CD4-positive, alpha-beta memory T cell (primary cell): ENCODE measurements at places on chromosomes 7 and 10. TPM values are rescaled to one million over a fixed set of nuclear protein-coding genes. Genes with fewer than 3 reads are reported as not detected.

DNA sequence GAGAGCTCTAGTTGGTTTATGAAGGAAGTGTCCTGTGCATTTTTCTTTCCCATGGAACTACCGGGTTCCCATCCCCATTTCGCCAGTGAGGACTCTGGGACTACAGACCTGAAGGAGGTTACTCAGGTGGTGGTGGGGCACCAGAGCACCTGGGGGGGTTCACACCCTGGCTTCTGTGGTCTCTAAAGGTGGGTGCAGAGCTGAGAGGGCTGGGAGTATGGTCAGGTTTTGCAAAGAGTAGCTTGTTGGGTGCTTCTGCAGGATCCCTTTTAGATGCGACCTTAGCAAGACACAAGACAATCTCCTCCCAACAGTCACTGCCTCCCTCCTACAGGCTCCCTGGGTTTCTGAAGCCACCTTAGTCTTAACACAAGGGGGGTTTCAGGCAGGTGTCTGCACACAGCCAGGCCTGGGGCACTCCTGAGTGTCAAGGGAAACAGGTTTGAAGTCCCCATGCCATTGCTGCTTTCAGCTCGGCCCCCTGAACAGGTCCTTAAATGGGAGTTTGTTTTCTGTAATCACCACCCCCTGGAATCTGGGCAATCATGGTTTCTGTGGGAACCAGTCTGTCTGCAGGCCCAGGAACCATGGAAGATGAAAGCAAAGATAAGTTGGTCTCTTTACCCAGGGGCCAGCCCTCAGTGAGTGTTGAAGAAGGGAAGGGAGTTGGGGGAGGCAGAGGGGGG lies 9.9 kb upstream of the CXCL12 start:
- DNase-seq: no peak

The DNAJC12 gene
- total RNA-seq: not detected

- DNase-seq: no peak
These were observed 28.3 kb upstream of the GNA12 start for GRCh38 chr7:2872296-2872874.

The SORBS1 gene
- 0.67 TPM for total RNA-seq

The SH2D4B gene
- 0.17 TPM for total RNA-seq

The PRKAR1B gene
- 16.6 TPM for total RNA-seq

DNA sequence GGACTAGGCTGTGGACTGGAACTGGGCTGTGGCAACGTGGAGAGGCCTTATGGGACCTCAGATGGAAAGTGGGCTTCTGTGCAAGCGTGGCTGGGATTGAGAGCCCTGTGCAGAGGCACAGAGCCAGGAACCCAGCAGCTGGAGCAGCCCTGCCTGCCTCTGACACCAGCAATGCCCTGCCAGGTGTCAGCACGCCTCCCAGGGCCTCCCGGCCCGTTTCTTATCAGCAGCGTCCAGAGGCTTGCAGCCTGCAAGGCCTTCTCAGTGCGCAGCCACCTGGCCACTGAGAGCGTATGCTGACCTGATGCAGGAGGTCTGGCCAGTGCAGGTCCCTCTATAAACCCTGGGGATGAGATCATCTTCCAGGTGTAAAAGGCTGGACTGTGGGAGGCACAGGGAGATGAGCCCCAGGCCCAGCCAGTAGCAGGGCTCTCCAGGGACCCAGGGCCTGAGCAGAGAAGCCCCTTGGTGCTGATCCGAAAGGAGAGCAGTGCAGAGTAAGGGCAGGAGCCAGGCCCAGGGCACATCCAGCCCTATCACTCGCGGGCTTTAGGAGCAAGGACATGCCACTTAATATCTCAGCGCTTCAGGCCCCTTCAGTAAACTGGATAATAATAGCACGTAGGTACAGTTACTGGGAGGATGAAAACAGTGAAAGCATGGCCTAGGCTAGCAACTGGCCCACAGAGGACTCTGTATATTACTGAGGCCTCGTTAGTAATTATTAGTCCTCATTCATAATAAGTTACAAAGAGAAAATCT lies 38.8 kb upstream of the ANTXRL start:
- peak; percentile 4 for DNase-seq

The POLD2 gene
- total RNA-seq: 61.0 TPM

The STOX1 gene
- total RNA-seq: 0.35 TPM

The ATP6V0A4 gene
- total RNA-seq: not detected

The KLHDC10 gene
- 22.3 TPM for total RNA-seq

- no peak for DNase-seq
These were observed 64.2 kb downstream of the CFAP46 start for GRCh38 chr10:132878091-132878729.

DNA sequence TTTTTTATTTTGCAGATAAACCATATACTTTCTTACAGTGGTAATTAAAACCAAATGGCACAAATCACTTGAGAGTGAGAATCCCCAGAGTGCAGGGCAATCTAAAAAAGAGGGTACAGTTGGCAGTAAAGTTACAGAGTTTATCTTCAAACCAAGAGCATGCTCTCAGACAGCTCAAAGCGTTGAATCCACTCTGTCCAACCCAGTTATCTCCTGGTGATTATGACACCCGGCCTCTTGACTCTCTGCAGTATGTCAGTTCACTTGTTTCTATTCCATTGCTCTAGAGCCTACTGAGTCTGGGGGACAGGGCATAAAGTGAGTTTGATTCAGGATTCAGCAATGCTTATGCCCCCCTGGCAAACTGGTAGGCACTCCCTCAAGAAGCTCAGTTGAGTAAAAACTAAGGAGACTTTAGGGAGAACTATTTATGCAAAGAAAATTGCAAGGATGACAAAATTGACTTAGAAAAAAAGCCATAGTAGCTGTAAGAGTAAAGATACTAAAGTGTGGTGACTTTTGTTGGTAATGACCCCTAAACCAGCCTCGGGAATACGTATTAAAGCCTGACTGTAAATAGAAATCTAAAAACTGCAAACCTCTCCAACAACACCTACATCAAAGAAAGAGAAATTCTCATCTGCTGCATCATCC lies 55.5 kb downstream of the COL1A2 start:
- DNase-seq: no peak

DNA sequence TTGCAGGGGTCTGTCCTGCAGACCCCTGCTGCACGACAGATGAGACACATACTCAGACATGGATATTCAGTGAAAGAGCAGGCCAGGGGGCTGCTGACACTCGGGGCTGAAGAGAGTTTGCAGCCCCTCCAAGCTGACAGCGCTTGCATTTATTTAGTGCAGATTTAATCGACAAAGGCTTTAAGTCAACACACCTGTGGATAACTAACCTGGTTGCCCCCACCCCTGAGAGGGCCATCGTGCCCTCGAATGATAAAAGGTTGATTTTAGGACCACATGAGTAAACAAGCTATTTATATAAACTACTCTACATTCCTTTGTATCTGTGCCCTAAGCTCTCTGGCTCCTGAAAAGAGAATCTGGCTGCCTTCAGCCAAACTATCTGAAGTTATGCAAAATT lies 708.2 kb upstream of the LRRN3 start:
- DNase-seq: no peak

DNA sequence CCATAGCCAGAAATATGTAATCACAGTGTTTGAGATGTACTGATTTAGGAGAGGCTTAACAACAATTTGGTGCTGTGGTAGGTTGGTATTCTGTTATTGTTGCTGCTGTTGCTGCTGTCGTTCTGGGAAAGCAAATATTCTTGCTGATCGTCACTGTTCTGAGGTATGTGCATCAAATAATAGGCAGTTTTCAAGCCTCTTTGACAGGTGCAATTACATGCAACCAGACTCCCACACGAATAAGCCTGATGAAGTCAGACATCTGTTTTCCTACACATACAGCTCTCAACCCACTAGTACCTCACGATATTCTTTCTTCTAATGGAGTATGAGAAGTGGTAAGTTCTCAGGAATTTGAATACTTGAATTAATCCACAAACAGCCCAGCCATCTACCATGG lies 46.7 kb upstream of the NRG3 start:
- no peak for DNase-seq

DNA sequence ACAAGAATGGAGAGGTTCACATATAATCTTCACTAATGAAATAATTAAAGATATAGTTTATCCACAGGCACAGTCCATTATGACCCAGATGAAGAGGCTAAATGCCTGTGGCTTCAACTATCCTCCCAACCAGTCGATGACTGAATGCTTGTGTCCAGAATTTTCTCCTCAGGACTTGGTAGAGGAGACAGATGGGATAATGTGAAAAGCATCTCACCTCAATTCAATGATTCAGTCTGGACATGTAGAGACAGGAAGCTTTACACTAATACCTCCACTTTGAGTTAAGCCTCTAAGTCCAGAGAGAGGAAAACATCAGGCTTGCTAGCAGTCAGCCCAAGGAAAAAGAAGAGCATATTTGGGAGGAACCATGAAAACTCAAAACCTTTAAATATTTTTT lies 59.1 kb upstream of the COL1A2 start:
- no peak for DNase-seq

The FZD1 gene
- 0.08 TPM for total RNA-seq

The ACTR3C gene
- 17.8 TPM for total RNA-seq

The CALY gene
- 6.4 TPM for total RNA-seq

DNA sequence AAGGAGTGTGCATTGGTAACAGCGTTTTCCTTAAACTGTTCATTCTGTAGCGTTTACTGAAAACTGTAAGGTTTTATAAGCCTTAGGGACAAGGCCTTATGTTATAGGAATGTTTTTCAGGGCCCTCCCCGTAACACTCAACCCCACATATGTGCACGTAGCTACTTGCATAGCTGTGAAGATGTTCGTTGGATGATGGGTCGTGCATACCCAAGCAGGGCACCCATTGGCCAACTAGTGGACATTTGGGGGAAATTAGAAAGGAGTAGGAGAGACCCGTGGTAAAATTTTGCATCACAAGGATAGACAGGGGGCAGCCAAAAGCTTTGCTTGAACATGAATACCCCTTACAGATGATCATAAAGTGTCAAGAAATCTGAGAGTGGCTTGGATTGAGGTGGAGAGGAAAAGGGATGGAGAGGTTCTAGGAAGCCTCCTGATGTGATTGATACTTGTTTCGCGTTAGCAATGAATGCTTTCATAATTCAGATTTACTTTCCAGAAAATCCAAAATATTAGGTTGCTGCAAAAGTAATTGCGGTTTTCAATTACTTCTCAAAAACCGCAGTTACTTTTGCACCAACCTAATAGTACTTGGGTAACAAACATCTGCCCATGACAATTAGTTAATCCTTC lies 878 bp downstream of the SEC61A2 start:
- peak; percentile 47 for DNase-seq
